ENCODE measurements at places on chromosomes 6 and 20.

- no peak for DNase-seq
These were observed 32.5 kb downstream of the GNAS start for GRCh38 chr20:58884966-58885365.

GRCh38 chr6:28474441-28475219 is 31.3 kb upstream of the ZSCAN23 start:
- no peak for DNase-seq

GRCh38 chr6:80227545-80228105 is 121.2 kb downstream of the BCKDHB start:
- no peak for DNase-seq

GRCh38 chr6:17159240-17159639 is 57.4 kb downstream of the STMND1 start:
- no peak for DNase-seq

- DNase-seq, result no peak
These were observed 150.6 kb downstream of the HIVEP2 start for GRCh38 chr6:142794424-142794823.

- no peak for DNase-seq
These were observed 9.4 kb upstream of the POPDC3 start for GRCh38 chr6:105189026-105189820.

DNA sequence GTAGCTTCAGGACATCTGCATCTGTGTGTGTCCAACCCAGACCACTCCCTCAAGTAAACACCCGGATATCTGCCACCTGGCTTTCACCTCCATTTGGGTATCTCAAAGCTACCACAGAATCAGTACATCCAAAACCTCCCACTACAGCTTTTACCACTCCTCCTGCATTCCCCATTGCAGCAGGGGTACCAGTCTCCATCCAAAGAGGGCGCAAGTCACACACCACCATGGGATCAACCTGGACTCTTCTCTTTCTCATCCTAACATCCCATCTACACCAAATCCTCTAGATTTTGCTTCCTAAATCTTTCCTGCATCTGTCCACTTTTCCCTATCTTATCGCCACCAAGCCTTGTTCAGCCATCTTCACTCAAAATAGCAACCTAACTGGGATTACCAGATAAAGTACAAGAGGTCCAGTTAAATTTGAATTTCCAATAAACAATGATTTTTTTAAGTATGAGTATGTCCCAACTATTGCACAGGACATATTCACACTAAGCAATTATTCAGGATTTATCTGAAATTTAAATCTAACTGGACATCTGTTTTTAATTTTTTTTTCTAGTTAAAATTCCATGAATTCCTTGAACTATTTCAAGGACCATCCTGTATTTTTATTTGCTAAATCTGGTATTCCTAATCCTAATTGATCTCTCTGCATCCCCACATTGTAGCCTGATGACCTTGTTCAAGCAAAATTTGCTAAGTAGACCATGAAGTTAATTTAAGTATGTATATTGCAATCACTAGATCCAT is 164.3 kb upstream of the MLN start:
- DNase-seq, result no peak

GRCh38 chr6:116456106-116456505 is 5.1 kb upstream of the CALHM6 start:
- no peak for DNase-seq

GRCh38 chr6:149941583-149942460 is at the start of gene ULBP2:
Gene ULBP2, plus strand, starts transcription at chr6:149942014. Its CDS starts 59 bp downstream, at chr6:149942073.
- DNase-seq, result peak; percentile 46

GRCh38 chr6:149093643-149094042 is 223.9 kb upstream of the TAB2 start:
- DNase-seq, result no peak

DNA sequence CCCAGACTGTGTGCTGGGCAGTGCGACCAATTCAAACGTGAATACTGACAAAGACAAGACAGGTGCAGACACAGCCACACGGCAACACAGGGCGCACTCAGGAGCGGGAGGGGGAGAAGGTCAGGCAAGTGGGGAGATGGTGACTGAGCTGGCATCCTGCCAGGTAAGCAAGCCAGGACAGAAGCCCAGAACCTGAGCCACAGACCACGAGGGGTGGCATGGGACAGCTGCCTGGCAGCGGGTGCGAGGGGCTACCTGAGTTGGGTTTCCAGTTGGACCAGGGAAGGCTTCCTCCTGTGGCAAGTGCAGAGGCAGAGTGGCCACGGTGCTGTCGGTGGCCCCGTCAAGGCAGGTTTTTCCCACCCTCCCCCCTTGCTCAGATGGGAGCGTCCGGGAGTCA is 215.2 kb upstream of the ARID1B start:
- DNase-seq, result no peak

GRCh38 chr6:6968731-6969552 is 138.8 kb upstream of the RREB1 start:
- no peak for DNase-seq

DNA sequence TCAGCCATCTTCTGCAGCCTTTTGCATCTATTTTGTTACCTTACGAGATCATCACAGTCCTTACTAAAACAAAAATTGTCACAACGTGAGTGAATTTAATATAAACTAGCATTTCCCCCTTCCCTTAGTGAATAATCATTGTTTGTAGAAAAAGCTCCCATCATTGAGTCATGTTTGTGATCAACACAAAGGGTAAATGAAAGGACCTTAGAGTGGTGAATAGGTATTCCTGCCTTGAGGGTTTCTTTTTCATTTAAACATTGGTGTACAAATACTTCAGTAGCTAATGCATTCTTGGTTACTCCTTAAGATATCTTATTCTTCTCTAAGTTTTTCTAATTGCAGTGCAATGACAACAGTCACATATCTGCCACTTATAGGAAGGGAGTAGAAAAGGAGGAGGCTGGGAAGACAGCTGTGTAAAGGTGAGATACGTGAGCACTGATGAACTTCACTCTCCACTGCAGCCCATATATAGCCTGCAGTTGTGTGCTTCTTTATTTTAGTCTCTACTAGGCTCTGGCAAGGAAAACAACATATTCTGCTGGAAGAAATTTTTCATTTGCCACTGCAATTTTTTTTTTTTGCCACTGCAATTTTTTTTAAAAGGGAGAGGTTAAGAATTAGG is 27.8 kb downstream of the ADGRG6 start:
- DNase-seq, result no peak

- DNase-seq, result no peak
These were observed 93.9 kb downstream of the JAG1 start for GRCh38 chr20:10579942-10580341.

DNA sequence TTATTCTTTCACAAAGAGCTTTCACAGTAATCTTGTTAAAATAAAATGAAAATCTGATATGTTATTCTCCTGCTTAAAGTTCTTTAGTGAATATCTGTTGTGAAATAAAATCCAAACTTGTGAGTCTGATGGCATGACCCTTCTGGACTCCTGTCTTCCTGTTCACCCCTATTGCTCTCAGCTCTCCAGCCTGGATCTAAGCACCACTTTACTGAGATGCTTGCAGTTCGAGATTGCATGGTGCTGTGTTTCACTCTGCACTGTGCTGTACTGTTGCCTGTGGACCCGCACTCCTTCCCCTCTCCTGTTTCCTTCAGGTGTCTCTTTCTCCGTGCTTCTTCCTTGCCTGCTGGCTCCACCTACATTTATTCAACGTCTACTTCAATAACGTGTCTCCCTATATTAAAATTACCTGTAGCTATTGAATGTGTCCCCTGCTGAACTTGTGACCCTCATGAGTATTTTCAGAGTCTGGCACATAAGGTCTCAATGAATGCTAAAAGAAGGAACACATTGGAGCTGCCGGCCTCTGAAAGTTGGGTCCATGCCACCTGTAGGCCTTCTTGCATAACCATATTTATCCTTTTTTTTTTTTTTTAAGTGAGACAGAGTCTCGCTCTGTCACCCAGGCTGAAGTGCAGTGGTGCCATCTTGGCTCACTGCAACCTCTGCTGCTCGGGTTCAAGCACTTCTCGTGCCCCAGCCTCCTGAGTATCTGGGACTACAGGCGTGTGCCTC is 100.1 kb downstream of the ARID1B start:
- DNase-seq, result no peak

DNA sequence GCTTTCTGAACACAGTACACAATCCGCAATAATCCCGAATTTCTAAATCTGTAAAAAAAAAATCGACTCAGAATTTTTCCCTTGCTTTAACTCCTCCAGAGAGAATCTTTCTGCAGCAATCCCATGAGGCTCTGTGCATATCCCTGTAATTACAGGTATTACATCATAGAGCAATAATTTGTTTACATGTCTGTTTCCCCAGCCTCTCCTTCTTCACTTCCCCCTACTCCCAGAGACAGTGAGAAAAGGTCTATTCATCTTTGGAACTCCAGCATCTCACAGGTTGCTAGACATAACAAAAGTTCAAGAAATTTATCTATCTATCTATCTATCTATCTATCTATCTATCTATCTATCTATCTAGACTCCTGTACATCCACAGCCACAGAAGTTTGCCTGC is 26.0 kb downstream of the KLHL31 start:
- no peak for DNase-seq

- DNase-seq, result no peak
These were observed 37.7 kb upstream of the SYNCRIP start for GRCh38 chr6:85680388-85680787.

DNA sequence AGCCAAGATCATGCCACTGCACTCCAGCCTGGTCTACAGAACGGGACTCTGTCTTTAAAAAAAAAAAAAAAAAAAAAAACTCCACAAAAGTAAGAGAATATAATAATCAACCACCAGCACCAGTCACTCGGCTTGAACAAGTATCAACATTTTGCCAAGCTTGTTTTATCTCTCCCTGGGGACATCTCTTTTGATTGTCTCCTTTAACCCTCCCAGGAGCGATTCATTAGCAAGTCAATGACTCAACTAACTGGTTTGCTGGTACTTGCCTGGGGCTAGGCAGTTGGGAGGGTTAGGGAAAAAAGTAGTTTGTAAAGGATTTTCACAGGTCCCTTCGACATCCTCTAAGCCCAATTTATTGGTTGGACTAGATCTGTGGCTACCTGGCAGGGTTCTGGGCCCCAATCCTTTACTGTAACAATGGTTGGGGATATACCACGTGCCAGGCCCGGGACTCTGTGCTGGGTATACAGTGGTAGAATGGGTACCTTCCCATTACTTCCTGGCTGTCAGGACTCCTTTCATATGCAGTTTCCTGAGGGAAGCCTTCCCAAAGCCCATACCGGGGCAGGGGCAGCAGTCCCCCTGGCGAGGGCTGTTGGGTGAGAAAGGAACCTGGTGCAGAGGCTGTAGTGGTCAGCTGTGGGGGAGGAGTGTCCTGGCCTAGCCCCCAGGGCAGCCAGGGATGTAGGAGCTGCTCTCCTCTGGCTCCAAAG is 12.2 kb downstream of the TGIF2 start:
- no peak for DNase-seq

DNA sequence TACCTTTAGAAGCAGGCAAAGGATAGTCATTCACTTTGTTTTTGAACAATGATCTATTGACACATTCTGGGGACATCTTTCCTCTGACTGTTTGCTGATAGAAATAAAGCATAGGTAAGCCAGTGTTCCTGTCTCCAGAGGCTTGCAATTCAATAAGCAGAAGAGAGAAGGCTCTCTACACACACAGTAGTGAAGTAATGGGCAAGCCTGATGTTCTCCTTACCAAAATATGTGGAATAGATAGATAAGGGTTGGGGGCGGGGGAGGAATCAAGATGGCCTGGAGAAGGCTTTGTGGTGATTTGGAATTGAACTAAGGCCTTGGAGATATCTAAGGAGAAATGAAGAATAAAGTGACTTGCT is 27.3 kb downstream of the PAQR8 start:
- no peak for DNase-seq

- DNase-seq, result no peak
These were observed 15.1 kb downstream of the ACSS1 start for GRCh38 chr20:25042531-25043498.

- no peak for DNase-seq
These were observed 2.5 kb upstream of the TMEM244 start for GRCh38 chr6:129863664-129864063.

DNA sequence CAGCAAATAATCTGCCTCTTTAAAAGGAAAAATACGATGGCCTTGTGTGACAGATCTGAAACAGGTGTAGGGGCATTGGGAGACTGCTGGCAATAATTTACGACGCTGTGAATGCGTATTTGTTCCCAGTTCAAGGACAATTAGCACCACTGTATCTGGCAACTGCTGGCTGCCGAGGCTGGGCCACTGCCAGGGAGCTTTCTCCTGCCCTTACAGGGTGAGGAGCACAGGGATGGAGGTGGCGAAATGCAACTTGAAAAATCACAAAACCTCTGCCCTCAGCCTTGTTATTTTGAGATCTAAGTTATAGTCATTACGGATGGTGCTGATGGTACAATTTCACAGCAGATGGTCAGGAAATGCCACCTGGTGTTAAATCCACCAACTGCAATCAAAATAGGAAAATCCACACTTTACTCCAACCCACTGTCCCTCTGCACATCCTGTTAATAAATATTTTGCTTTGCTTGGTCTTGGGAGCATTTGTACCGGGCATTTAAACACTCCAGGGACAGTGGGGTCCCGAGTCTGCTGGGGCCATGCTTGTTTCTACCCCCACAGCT is 6.4 kb downstream of the MYLK4 start:
- DNase-seq, result no peak

- DNase-seq, result no peak
These were observed 117.0 kb upstream of the ASCC3 start for GRCh38 chr6:100998111-100998510.

GRCh38 chr6:95431637-95432228 is 145.6 kb upstream of the MANEA start:
- peak; percentile 51 for DNase-seq

- DNase-seq, result no peak
These were observed 974.1 kb downstream of the EYS start for GRCh38 chr6:64732888-64733287.

DNA sequence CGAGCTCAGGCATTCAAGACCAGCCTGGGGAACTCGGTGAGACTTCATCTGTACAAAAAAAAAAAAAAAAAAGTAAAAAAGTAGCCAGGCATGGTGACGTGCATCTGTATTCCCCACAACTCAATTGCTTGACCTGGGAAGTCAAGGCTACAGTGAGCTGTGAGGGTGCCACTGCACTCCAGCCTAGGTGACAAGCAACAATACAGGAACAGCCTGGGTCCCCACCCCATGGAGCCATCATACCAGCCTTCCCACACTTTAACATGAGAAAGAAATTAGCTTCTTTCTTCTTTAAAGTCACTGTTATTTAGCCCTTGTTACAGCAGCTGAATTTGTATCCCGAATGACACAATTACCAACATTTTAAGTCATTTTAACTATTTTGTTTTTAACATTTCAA is 56.1 kb downstream of the SCML4 start:
- DNase-seq, result no peak

GRCh38 chr6:101263596-101263995 is 129.9 kb upstream of the GRIK2 start:
- DNase-seq, result no peak

DNA sequence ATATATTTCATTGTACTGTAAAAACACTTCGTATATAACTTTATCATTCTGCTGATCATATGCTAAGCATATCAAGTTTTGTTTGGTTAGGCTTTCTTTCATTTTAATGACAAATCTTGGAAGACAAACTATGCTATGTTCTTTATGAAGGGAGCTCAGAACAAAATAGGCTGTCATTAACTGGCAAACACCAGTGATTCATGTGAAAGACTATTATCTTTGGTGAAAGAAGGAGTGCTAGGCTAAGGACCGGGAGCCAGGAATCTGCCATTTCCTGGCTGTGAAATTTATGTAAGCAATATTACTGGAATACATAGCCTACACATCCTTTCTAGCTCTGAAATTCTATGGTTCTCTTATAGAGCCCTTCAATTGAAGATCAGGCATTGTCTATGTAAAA is 136.2 kb upstream of the CCN2 start:
- DNase-seq, result no peak

- no peak for DNase-seq
These were observed 194.8 kb downstream of the COL9A1 start for GRCh38 chr6:70107852-70108629.

Data from NCI-H2107 (cell line).